ENCODE measurements at places on chromosomes 11 and 22.
A peak's percentile ranks its signal among the peaks of the same experiment; 100 is the strongest.

- no peak for DNase-seq
Observed at GRCh38 chr11:1460396-1460985, 26.1 kb downstream of the MOB2 start.

- no peak for DNase-seq
Observed at GRCh38 chr11:132639403-132639802, 892.9 kb downstream of the OPCML start.

GRCh38 chr11:42857344-42857743 is 454.5 kb upstream of the API5 start:
- DNase-seq, result no peak

GRCh38 chr22:48838846-48839730 is 988.6 kb downstream of the BRD1 start:
- DNase-seq, result no peak

- peak; percentile 79 for DNase-seq
Observed at GRCh38 chr11:65429724-65430405, 7.3 kb downstream of the NEAT1 start.

- no peak for DNase-seq
Observed at GRCh38 chr11:118126082-118126838, 26.4 kb downstream of the SCN4B start.

DNA sequence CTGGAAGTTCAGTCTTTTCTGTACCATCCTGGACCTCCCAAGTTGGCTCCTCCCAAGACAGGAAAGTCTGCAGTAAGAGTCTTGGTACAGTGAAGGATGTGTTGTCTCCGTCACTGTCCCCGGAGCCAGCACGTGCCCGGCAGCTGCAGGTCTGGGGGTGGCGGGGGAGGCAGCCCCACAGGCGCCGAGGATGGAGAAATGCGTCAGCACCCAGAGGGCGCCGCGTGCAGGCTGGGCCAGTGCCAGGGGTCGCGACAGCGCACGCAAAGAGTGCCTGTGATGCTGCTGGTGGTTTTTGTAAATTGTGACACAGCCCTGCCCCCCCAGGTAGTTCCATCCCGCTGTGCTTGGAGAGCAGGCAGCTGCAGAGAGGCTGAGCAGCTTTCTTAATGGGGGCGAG is 1200.5 kb downstream of the BRD1 start:
- no peak for DNase-seq

- no peak for DNase-seq
Observed at GRCh38 chr11:132620423-132620822, 911.9 kb downstream of the OPCML start.

DNA sequence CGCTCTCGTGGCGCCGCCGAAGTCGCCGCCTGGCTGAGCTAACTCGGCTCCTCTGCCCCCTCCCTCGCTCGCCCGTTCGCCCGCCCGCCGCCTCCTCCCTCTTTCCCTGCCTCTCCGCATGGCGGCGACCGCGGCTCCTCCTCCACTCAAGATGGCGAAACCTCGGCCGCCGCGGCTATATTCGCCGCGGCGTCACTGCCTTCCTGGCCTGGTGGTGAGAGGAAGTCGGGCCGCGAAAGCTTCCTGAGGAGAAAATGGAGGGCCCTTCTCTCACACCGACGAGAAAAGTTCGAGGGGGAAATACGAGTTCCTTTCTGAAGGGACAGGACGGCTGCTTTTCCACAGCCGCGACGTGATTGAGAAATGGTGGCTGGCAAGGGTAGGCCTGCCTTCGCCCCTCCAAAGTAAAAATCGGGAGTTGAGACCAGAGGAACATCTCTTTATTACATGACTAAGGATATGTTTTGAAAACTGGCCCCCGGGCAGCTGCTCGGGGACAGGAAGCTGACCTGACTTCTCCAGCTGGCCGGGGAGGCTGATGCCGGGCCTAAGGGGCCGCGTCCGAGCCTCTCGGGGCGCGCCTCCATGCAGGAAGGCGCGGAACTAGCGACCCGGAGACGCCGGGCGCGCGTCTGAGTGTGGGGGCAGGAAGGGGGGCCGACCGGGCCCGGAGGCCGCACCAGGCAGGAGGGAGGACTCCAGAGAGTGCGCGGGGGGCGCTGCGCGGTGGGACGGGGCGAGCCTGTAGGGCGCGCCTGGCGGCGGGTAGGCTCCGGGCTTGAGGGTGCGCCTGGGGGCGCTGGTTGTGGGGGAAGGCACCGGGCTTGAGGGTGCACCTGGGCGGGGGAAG is at the start of gene DDX6:
Gene DDX6, minus strand, starts transcription at position 54 of the 850 bp plus-strand sequence. CDS start 4,913 bp downstream, outside the sequence.
- peak; percentile 86 for DNase-seq

DNA sequence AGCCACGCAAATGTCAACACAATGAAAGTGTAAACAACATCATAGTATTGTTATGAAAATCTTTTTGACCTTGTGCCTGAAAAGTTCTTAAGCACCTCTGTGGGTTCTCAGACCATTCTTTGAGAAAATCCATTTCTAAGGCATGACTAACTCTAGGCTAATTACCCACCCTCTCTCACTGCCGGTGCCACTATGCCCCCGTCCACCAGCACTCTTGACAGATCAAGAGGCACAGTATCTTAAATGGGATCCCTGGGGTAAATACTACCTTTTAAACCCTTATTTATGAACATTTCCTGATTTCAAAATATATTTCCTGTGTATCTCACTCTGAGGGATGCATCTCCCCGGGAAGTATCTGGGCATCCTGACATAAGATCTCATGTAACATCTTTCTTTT is 607.5 kb downstream of the METTL15 start:
- DNase-seq, result no peak

DNA sequence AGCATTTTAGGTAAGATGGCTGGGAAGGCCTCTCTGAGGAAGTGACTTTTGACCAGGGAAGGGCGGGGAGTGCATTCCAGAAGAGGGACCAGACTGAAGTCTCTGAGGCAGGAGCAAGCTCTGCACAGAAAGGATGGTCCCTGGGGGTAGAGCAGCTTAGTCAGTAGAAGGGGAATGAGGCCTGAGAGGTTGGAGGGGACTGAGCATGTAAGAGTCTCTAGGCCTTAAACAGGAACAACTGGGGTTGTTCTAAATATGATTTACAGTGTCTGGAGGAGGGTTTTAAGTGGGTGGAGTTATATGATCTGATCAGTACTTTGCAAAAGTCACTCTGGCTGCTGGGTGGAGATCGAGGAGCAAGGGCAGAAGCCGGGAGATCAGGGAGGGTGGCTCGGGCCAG is 31.7 kb upstream of the TEF start:
- no peak for DNase-seq
